ENCODE measurements at places on chromosomes 7 and 10. TPM values are rescaled to one million over a fixed set of nuclear protein-coding genes. Genes with fewer than 3 reads are reported as not detected.
A peak's percentile ranks its signal among the peaks of the same experiment; 100 is the strongest.

GRCh38 chr7:129615018-129615417 is 3.5 kb downstream of the NRF1 start:
- H3K27ac ChIP-seq = no peak overlapping the region
- peaks cover 20% of the 10 kb centered on the region for H3K4me1 ChIP-seq
- H3K27me3 ChIP-seq = no peaks in the 10 kb centered on the region
- H3K4me3 ChIP-seq = no peak overlapping the region
- no peaks in the 10 kb centered on the region for H3K36me3 ChIP-seq

GRCh38 chr7:2529161-2530070 is 9.8 kb downstream of the LFNG start:
- H3K4me3 ChIP-seq = peak overlapping the region; percentile 39
- no peaks in the 10 kb centered on the region for H3K36me3 ChIP-seq
- peak; percentile 90 for DNase-seq
- H3K27ac ChIP-seq = peak overlapping the region; percentile 51
- peaks cover 32% of the 10 kb centered on the region for H3K4me1 ChIP-seq

- no peak overlapping the region for H3K27ac ChIP-seq
- peak; percentile 32 for DNase-seq
- no peaks in the 10 kb centered on the region for H3K36me3 ChIP-seq
- H3K27me3 ChIP-seq = no peaks in the 10 kb centered on the region
- H3K4me3 ChIP-seq = no peak overlapping the region
Measured at GRCh38 chr10:79050896-79051555, 17.7 kb upstream of the ZMIZ1 start.

- no peak for DNase-seq
- no peaks in the 10 kb centered on the region for H3K36me3 ChIP-seq
- no peaks in the 10 kb centered on the region for H3K27me3 ChIP-seq
- no peak overlapping the region for H3K27ac ChIP-seq
- no peak overlapping the region for H3K4me3 ChIP-seq
- H3K4me1 ChIP-seq = peaks cover 6% of the 10 kb centered on the region
Measured at GRCh38 chr7:17255926-17256325, 42.5 kb upstream of the AHR start.

DNA sequence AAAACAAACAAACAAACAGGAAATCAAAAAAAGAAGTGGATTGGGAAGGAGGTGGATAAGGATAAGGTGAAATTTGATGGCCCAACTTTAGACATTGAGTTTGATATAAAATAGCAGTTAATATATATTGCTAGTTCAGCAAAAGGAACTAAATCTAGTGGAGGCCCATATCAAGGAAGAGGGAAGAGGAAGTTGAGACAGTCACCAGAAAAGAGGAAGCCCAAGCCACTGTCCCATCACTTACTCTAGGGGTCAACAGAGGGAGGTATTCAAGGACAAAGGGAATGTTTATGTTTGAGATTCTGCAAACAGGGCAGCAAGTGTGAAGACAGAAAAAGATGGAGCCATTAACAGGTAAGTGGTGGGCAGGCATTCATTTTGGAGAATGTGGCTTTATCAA is 3.7 kb downstream of the LAMTOR4 start:
- no peak for DNase-seq
- peaks cover 12% of the 10 kb centered on the region for H3K4me1 ChIP-seq
- no peaks in the 10 kb centered on the region for H3K36me3 ChIP-seq
- H3K27ac ChIP-seq = no peak overlapping the region

The ADRA2A gene
- 74.8 TPM for total RNA-seq
